Suppressor macrophage treated with lipopolysaccharide for 4 hours (primary cell): ENCODE measurements at places on chromosomes 4 and X.
A peak's percentile ranks its signal among the peaks of the same experiment; 100 is the strongest.

DNA sequence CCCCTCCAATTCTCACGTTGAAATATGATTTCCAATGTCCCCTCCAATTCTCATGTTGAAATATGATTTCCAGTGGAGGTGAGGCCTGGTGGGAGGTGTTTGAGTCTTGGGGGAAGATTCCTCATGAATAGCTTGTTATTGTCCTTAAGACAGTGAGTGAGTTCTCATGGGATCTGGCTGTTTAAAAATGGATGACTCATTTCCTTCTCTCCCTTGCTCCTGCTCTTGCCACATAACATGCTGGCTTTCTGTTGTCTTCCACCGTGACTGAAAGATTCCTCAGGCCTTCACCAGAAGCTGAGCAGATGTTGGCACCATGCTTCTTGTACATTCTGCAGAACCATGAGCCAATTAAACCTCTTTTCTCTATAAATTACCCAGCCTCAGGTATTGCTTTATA, 346.8 kb upstream of the TECRL start:
- DNase-seq: no peak

- DNase-seq: no peak
Measured at GRCh38 chrX:2495595-2495994, 5.2 kb downstream of the DHRSX start.

- no peak for DNase-seq
Measured at GRCh38 chr4:6937754-6938153, 28.1 kb downstream of the TBC1D14 start.

DNA sequence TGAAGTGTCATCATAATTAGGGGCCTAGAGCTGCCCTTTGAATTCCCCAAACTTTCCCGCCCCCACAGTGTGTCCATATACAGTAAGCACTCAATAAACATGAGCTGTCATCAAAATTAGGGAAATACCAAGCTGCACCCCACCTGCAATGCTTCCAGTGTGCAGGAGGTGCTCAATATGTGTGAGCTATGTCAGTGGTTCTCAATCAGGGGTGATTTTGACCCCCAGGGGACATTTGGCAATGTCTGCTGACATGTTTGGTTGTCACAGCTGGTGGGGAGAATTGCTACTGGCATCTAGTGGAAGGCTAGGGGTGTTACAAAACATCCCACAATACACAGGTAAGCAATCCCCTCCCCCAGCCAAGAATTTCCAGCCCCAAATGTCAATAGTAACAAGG, 748 bp downstream of the CFP start:
- DNase-seq: peak; percentile 38

DNA sequence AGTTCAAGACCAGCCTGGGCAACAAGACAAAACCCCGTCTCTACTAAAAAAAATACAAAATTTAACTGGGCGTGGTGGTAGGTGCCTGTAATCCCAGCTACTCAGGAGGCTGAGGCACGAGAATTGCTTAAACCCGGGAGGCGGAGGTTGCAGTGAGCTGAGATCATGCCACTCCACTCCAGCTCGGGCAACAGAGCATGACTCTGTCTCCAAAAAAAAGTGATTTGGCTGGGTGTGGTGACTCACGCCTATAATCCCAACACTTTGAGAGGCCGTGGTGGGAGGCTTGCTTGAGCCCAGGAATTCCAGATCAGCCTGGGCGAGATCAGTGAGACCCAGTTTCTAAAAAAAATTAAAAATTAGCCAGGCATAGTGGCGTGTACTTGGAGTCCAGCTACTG, 4.1 kb downstream of the OPHN1 start:
- no peak for DNase-seq

DNA sequence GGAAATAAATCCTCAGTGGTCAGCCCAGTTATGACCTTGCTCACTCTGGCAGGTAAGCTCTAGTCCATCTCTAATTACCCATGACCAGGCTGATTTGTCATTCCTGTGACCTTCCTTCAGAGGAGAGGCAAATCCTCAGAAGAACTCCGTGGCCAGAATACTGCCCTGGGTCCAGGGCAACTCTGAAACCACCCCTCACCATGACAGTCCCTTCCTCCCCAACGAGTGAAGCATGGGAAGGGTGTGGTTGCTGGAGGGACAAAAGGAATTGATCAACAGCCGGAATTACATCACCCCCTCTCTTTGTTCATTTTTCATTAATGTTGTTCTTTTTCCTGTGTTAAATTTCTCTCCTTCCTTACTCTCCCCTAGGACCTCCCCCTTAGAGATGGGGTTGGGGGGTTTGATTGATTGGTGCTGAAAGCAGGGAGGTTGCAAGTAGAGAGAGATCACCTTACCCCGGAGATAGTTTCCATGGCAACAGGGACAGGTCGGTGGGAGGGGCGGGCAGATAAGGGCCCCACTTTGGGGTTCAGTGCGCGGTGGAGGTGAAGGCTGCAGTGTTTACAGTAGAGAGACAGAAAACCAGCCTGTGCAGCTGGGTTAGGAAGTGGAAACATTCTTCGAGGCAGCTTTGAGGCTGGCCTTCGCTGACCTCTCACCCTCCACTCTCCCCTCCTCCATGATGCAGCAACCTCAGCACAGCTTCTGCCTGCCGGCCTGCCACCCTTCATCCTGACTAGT, 647.4 kb downstream of the BCOR start:
- DNase-seq: no peak

DNA sequence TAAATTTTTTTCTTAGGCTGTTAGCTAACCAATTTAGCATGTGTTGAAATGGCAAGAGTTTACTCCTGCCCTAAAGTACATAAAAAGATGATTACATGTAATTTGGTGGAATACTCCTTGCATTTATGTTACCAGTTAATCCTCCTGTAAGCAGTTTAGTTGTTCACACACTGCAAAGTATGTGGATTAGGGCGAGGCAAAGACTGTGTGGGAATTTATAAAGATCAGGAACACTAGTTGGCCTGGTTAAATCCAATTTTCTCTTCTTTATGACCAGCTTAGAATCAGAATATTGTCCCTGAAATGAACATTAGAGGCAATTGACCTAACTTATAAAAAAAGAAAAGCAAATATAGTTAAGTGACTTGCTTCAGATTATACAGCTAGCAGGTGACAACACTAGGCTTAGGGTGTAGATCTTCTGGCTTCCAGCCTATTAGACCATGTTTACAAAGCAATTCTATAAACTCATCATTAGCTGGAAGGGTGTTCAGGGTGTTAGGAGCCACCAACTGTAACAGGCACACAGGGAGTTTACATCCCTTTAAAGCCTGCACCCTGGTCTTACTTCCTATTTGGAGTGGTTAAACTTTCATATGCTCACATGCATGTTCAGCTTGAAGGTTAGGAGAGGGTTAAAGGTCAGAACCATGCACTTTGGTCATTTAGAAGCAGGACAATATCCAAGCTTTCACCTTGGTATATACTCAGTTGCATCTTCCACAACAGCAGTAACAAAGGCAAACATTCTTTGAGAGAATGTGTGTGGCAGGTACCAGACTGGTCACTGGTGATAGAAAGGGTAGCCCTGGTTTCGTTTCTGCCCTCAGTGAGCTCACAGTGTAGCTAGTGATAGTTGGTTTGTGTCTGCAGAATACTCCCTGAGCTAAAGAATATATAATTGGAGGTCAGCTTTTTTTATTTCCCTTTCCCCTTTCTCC, 72.6 kb downstream of the GC start:
- no peak for DNase-seq

- DNase-seq: peak; percentile 40
Measured at GRCh38 chr4:183729430-183730328, 70.6 kb downstream of the TRAPPC11 start.

DNA sequence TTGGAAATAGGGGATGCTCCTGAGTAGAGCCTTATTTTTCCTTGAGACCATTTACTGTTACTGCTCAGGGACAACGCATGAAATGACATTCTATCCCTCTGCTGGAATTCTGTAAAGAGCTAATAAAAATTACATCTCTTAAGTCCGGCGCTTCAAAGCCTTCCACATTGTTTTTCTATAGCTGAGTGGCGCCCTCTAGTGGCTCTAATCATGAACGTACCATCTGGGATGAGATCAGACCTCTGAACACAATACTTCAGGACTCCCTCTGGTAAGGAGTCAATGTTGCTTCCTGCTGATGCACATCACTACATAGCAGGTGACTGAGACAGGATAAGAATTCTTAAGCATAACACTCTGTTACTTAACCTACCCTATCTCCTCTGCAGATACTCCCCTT, 6.0 kb downstream of the HMGN5 start:
- peak; percentile 67 for DNase-seq

DNA sequence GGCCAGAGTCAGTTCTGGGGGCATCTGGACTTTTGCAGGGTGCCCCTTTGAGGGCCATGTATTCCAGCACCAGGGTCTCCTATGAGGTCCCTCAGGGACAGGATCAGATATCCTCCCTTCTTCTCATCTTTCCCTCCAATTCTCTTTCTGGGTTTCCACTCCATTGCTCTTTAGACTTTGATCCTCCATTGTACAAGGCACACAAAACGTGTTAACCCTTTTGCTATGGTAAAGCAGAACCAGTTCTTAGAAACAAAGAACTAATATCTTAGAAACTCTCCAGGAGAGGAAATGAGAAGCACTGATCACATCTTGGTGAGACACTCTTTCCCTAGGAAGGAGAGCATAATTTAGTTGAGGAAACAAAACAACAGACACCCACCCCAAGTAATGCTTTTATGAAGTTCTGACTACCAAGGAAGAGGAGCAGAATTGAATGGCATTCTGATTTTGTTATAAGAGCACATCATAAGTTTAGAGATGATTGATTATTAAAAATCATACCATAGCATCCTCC, 200.7 kb upstream of the NPY2R start:
- no peak for DNase-seq
